ENCODE measurements at places on chromosomes 4 and X. TPM values are rescaled to one million over a fixed set of nuclear protein-coding genes. Genes with fewer than 3 reads are reported as not detected.

The CTAG1A gene
- not detected for total RNA-seq

The DAPP1 gene
- 0.09 TPM for total RNA-seq

The TEX11 gene
- not detected for total RNA-seq

The TMEM35A gene
- total RNA-seq = 20.6 TPM

All from bronchial smooth muscle cell (primary cell).